Esophagus squamous epithelium (tissue), 5 donors: ENCODE measurements at places on chromosomes 6 and 20.

- DNase-seq: no peak
Measured at GRCh38 chr20:35909176-35909575, 45.1 kb downstream of the SCAND1 start.

DNA sequence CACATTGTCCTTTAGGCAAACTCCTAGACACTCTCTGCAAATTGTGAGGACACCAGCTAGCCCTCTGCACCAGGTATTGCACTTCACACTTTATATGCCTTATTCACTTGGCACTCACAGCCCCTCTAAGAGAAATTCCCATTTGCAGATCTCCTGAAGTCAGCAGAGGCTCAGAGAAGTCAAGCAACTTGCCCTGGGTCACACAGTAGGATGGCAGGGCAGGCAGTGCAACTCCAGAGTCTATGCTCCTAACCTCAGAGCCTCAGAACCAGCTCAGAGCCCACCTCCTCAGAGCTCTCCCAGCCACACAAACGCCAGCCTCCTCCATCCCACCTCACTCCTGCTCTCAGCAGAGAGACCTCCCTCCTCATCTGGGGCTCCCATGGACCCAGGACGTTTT lies 52.4 kb upstream of the BLCAP start:
- no peak for DNase-seq

DNA sequence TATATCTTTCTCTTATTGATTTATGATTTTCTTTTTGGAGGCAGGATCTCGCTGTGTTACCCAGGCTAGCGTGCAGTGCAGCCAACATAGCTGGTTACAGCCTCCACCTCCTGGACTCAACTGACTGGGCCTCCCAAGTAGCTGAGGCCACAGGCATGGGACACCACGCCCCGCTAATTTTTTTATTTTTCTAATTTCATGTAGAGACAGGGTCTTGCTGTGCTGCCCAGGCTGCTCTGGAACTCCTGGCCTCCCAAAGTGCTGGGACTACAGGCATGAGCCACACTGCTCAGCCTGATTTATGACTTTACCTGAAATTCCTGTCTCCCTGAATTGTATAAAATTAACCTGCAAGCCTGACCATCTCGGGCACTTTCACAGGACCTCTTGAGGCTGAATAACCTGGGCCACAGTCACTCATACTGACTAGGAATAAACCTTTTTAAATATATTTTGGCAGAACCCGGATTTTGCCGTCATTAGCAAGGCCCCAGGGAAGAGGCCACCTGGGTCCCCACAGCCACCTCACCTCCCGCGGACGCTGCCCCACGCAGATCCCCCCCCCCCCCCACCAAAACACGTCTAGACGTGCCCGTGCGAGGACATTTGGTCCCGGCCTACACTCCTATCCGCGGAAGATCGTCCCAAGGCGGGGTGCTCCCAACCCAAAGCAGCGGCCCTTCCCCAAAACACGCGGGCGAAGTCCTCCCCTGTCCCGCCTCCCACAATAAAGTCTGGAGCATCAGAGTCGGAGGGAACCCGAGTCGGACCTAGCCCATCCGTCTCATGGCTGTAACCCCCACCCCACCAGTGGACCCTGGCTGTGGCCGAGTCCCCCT lies 902 bp downstream of the ZNF337 start:
- no peak for DNase-seq

- no peak for DNase-seq
Measured at GRCh38 chr6:1607516-1608221, 2.0 kb upstream of the FOXC1 start.

GRCh38 chr20:57660922-57661745 lies 40.9 kb upstream of the ZBP1 start:
- no peak for DNase-seq

DNA sequence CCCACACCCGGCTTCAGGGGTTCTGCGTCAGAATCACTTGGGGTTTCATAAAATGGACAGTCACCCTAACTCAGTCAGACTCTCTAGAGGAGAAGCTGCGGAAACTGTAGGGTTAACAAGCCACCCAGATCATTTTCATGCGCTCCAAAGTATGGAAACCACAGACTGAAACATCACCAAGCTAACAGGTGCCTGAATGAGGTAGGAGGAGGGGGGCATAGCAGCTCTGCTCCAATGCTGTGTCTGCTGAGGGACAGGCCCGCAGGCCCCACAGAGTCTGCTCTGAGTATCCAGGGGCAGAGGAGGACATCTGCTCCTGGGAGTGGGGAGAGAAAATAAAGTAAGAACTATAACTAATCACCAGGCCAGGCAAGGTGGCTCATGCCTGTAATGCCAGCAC lies 97.1 kb upstream of the AKAP12 start:
- DNase-seq: no peak

GRCh38 chr6:111713236-111713635 lies 107.6 kb upstream of the TRAF3IP2 start:
- no peak for DNase-seq
